Fibroblast of skin of back (primary cell): ENCODE measurements at places on chromosomes 3 and 15.

GRCh38 chr3:172321035-172321434 is 127.2 kb downstream of the GHSR start:
- DNase-seq: peak; percentile 57

GRCh38 chr15:25416693-25417092 is 22.1 kb downstream of the UBE3A start:
- DNase-seq: no peak

DNA sequence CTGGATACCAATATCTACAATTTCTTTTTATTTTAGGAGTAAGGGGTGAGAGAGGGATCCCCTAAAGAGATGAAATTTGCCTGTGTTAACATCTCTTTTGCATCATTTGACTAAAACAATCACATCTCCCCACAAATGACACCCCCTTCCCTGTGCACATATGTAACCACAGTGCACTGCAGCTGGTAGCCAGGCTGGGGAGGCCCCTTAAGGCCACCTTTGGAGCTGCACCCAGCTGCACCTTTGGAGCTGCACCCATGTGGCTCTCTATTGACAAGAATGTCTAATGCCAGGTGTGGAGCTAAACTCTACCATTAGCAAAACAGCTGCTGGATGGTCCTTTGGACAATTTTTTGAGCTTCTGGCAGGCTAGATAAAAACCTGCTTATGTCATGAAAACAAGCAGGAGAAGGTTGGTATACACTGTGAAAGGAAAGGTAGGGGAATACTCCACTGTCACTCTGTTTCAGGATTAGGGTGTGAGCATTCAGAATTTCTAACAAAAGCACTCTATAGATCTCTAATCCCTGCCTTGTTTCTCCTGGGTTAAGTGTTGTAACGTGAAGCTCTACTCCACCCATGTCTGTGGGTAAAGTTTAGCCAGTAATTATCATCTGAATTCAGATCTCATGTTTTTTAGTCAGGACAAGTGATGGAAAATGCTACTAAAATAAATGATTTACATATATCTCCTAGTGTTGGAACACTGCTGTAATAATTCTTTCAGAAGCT is 52.1 kb downstream of the TFG start:
- DNase-seq: no peak

DNA sequence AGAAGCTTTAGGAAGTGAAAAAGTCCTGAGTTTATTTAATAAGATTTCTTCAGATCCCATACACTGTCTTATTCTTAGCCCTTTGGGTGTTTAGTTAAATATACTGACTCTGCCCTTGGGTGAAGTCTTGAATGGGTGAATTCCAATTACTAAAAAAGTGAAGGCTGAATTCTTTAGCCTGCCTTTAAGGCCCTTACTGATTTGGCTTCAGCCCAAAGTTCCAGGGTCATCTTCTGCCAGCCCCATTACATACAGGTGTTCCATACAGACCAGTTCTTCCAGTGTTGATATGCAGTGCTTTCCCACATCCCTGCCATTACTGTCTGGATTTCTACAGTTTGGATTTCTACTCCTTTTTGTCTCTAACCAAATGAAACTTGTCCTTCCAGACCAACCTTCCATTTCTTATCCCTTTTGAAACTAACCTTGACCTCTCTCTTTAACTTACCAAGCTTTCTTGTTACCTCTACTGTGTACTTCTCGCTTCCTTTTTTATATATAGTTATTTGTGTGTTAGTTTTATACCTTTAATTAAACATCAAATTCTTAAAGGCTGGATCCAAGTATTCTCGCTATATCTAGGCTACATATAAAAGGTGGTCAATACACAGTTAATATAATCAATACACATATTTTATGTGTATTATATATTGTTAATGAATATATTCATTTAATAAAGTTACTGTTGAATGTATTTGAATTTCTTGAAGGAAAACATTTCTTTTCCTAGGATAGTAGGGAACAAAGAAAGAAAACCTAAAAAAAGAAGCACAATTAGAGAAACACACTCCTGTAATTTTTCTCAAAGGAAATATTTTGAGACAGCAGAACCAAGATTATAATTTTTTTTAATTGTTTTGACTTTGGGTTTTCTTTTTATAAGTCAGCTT is 15.0 kb downstream of the MBNL1 start:
- no peak for DNase-seq

DNA sequence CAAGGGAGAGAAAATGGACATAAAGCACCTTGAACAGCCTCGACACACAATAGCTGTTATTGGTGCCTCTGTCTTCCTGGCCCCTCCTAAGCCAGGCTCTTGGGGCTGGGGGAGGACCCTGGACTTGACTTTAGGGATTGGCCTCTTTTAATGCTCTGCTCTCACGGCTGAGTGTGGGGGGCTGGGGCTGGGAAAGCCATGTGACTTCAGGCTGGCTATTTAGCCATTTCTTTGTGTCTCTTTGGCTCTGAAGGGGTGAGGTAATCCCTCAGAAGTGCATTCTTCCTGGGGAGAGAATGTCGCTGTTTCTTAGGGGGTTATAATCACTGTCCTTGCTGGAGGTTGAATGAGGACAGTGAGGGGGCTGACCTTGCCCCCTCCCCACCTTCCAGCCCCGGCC is 26.2 kb downstream of the MAGEF1 start:
- DNase-seq: peak; percentile 53

DNA sequence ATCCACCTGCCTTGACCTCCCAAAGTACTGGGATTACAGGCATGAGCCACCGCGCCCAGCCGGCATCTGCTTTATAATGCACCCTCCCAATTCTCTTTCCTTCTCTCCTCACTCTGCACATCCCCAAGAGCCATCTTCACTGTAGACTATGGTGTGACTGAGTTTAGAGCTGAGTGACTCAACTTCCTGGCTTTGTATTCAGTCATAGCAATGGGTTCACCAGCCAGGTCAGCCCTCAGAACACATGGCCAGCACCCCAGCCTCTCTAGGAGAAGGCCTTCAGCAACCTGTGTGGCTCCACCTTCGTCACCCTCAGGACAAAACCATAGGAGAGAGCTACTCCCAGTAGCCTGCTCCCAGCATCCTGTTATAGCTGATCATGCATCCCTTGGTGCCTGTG is 33.0 kb downstream of the ARID3B start:
- no peak for DNase-seq

DNA sequence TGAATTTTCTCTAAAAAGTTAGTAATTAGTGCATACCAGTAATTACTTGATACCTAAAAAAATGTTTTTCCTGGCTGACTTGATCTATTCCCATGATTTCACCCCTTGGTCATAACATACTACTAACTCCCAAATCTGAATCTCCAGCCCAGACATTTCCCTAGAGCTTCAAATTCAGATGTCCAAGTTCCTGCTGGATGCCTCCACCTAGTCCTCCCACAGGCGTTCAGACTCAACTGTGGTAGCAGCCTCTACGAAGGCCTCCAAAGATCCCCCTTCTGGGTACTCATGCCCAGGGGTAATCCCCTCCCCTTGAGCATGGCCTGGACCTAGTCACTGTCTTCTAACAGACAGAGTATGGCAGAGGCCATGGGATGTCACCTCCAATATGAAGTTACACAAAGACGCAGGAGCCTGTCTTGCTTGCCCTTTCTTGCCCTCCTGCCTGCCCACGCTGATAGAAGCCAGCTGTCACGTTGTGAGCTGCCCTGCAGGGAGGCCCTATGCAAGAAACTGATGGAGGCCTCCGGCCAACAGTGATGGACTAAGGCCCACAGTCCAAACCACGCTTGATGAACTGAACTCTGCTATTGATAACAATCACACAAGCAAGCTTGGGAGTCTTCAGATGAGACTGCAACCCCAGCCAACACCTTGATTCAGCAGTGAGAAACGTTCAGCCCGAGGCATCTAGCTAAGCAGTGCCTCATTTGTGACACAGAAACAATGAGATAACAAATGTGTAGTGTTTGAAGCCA is 8.6 kb upstream of the FBN1 start:
- no peak for DNase-seq

GRCh38 chr3:11199902-11200845 is 45.9 kb downstream of the HRH1 start:
- DNase-seq: peak; percentile 61

DNA sequence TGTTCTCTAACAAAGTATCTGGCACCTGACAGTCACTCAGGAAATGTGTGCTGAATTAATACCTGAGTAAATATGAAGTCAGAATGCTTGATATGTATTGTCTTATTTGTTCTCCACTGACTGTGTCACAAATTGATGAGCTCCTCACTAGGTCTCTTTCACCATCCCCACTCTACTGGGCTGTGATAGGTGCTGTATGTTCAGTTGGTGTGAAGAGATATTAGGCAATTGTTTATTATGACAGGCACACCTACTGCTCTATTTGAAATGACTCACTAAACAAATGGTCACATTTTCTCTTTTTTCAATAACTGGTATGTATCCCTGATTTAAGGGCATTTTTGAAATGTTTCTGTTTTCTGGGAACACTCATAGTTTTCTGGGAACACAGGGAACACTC is 25.2 kb upstream of the CCDC39 start:
- no peak for DNase-seq

DNA sequence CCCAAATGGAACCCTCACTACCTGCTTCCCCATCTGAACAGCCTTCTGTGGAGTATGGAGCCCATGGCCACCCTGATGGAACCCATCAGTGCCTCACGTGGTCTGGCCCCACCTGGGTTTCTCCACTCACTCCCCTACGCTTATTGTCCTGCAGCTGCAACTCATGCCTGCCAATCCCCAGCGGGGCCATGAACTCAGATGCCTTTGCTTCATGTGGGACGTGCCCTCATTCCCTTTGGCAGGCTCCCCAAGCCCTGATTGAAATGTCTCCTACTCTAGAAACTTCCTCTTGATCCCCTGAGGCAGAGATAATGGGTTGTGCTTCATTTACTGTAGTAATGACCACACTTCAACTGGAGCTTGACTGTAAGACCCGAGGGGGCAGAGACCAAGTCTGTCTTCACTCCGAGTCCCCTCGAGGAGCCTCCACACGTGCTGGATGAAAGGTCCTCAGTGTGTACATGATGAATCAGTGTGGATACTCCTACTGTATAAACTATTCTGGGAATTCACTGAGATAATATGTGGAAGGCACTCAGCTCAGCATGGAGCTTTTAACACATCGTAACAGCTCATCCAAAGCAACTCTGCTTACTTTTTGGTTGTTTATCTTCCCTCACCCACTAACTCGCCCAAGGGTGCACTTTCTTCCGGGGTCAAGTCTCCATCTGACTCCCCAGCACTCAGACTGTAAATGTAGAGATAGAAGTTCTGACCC is 232.8 kb upstream of the BHLHE40 start:
- DNase-seq: peak; percentile 87

GRCh38 chr15:48871542-48871941 is 6.4 kb upstream of the EID1 start:
- no peak for DNase-seq

- DNase-seq: no peak
These were observed 53.8 kb upstream of the SMAD3 start for GRCh38 chr15:67011617-67012005.

GRCh38 chr15:83283138-83283812 is 1.2 kb downstream of the BNC1 start:
- DNase-seq: peak; percentile 48

GRCh38 chr15:55279746-55280351 is 9.8 kb downstream of the RAB27A start:
- peak; percentile 69 for DNase-seq

DNA sequence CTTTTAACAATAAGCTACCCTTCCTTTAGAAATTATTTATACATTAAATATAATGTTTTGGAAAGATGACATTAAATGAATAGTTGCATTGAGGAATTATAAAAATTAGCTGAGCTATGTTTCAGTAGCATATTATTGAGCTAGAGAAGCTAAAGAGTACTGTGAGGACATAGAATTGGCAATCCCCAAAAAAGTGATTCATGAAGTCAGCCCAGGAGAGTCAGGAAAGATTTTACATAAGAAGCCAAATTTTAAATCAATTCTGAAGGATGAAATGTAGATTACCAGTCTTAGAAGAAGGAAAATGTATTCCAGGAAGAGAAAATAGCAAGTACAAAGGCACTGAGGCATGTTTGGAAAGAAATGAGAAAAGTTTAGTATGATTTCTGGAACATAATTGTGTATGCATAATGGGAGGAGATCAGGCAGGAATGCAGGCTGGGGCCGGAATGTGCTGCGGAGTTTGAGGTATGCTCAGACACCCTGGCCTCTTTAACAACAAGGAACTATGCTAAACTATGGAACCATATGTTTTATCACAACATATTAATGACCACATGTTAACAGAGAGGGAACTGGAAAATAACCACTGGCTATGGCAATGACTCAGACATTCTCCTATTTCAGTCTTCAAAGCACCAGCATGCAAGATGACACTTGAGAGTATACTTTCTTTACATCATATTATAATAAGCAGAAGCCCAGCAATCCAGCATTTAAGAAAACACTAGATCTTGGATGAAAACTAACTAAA is 103.3 kb upstream of the COL8A1 start:
- DNase-seq: peak; percentile 95

DNA sequence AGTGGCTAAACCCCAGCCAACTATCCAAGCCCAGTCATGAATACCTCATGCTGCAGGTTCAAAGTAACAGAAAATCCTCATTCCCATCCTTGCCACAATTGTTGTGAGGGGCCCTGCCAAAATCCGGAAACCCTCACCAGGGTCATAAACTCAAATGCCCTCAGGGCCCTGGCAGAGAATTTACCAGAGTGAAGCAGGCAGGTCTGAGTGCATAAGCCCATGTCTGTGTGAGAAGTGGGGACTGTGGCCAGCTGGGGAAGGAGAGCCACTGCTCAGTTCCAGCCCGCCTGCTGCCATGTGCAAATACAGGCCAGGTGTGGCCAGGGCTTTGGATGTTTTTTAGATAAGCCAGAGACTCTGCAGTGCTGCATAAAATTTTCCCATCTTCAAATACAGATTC is 7.0 kb downstream of the CEP152 start:
- no peak for DNase-seq

- no peak for DNase-seq
These were observed 8.3 kb upstream of the SEMA7A start for GRCh38 chr15:74442063-74442462.

DNA sequence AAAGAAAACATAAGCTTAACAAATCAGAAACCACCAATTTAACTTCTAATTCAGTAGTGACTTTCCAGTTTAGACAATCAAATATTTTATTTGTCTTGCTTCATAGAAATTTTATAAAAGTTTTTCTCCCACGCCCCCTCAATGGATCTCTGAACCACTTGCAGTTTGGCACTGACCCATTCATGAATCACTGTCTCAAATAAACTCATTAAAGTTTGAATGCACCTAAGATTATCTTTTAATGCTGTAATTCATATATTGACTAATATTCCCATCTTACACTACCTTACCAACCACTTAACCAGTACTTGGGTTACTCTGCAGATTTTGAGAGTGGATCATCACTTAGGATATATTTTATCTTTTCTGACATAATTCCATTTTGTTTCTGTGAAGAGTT is 880.2 kb downstream of the OTOL1 start:
- DNase-seq: no peak

GRCh38 chr3:129793319-129793718 is 100.2 kb downstream of the TMCC1 start:
- no peak for DNase-seq

DNA sequence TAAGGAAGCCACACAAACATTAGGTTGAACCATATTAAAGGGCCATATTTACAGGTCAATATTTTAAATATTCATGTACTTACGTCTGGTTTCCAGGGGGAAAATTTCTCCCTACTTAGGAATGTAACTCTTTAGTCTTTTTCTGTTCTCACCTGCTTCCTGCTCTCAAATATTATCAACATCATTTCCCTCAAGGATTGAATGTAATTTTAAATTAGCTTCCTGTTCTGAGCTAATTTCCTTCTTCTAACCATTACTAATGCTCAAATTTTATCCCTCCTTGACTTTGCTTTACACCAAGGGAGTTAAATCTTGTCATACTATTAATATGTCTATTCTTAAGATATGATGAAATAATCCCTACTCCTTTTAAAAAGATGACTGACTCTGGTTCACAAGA is 103.4 kb upstream of the UBP1 start:
- no peak for DNase-seq
